ENCODE measurements at places on chromosomes 12 and 14. TPM values are rescaled to one million over a fixed set of nuclear protein-coding genes. Genes with fewer than 3 reads are reported as not detected.

Gene POTEM
- not detected for total RNA-seq

Gene TEX52
- total RNA-seq: not detected

Gene CD163L1
- 1.3 TPM for total RNA-seq

Gene ASCL1
- total RNA-seq: not detected

DNA sequence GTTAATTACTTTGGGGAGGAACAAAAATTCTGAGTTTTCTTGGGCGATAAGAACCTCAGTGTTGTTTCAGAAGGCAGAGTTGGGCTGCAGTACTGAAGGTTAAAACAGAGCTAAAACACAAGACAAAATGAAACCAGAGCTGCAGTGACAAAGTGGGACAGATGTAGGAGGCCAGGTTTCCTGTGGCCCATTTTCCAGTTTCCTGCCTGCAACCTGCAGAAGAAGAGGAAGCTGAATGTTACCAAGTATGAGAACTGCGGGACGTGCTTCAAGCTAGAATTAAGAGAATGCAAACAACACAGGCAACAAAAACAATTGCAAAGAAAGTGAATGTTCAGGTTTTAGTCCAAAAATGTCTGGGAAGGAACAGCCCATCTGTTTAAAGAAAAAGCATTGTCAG is 17.8 kb downstream of the ELK3 start:
- no peak for DNase-seq

DNA sequence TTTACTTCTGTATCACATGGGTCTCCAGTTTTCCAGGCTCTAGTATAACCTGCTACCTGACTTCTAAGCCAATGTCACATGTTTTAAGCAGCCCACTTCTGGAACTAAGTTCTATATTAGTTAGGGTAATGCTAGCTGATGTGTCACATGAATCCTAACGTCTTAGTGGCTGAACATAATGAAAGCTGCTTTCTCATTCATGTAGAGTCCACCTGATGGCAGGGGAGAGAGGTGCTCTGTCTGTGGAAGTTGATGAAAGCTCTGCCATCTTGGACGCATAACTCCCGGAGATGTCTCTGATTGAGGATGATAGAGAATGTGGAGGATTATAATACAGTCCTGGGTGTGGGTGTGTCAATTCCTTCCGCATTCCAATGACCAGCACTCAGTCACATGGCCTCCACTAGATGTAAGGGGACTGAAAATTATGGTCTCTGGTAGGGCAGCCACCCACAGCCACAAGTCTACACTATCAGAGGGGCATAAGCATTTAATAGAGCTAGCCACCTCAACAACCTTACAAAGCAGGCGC is 234.4 kb upstream of the CRY1 start:
- no peak for DNase-seq

- DNase-seq: no peak
Observed at GRCh38 chr14:89435492-89435891, 18.5 kb upstream of the FOXN3 start.

GRCh38 chr14:31371646-31372045 is 48.7 kb downstream of the HEATR5A start:
- DNase-seq: no peak

DNA sequence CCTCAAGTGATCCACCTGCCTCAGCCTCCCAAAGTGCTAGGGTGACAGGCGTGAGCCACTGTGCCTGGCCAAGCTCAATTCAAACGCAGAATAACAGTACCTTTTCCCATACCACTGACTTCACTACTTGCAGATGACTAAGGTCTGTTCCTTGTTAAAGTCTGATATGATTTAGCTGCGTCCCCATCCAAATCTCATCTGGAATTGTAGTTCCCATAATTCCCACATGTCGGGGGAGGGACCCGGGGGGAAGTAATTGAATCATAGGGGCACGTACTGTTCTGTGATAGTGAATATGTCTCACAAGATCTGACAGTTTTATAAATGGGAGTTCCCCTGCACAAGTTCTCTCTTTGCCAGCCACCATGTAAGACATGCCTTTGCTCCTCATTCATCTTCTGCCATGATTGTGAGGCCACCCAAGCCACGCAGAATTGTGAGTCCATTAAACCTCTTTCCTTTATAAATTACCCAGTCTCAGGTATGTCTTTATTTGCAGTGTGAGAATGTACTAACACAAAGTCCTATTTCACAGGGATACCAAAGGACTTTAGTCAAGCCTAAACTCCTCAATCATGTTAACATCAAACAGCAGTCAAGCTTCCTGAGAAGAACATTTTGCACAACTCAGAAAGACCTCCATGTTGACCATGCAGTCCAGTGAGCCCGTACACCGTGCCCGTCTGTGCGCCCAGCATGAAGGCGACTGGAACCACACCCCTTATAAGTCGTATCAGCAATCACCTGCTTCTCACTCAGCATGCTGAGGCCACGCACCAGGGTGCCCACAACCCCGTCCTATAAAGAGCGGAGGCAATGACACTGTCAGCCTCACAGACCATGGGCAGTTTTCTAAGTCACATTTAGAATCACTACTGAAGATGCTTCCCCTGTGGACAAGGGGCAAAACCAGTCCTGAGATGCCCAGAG is 36.9 kb downstream of the FOXN3 start:
- DNase-seq: no peak
